Heart right ventricle (tissue), 16 donors: ENCODE measurements at places on chromosomes 16 and 17.

DNA sequence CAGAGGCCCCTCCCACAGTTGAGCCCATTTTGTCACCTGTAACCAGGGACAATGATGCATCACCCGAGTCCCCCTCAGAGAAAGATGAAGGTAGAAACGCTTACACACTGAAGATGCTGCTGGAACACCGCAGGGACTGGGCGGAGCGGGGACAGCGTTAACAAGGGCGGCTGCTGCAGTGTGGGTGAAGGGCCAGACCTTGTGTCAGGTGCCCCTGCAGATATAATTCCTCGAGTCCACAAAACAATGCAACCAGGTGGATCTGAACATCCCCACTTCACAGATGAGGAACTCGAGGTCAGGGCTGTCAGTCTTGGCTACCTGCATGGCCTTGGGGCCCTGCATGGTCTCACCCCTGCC lies 6.3 kb upstream of the MAPK7 start:
- DNase-seq = no peak

DNA sequence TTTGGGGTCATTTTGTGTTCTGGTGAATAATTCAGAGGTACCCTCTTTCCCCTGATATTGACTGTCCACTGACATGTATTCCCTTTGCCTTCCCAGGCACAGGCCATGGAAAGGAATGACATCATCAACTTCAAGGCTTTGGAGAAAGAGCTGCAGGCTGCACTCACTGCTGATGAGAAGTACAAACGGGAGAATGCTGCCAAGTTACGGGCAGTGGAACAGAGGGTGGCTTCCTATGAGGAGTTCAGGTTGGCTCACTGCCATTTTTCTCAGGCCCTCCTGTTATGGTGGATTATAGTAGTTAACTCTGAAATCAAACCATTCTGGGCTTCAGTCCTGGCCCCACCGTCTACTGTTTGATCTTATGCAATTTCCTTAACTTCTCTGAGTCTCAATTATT lies 1.6 kb upstream of the EFTUD2 start:
- DNase-seq = no peak

DNA sequence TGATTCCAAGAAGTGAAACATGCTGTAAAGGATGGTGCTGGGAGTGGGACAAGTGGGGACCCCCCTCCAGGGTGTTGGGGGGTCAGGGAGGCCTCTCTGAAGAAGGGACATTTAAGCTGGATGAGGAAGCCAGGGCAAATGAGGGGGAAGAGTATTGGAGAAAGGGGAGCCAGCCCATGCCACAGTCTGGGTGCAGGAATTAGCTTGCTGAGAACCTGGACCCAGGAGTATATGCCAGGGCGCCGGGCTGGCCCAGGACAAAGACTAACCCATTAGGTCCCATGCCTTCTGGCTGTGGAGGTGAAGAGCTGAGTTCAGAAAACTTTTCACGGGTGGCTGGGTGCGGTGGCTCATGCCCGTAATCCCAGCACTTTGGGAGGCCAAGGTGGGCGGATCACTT lies 45.6 kb upstream of the PIK3R6 start:
- DNase-seq = no peak

- DNase-seq = peak; percentile 38
Observed at GRCh38 chr16:24986512-24987303, 28.5 kb downstream of the ARHGAP17 start.

GRCh38 chr17:28726226-28726626 lies at the start of gene TLCD1:
TSS of gene TLCD1 (minus strand) at chr17:28726233. CDS start at chr17:28726097, 136 bp downstream.
- DNase-seq = peak; percentile 44

- DNase-seq = no peak
Observed at GRCh38 chr17:72053036-72053435, 67.8 kb upstream of the SOX9 start.

- no peak for DNase-seq
Observed at GRCh38 chr17:66738301-66738700, 96.6 kb upstream of the CACNG5 start.

DNA sequence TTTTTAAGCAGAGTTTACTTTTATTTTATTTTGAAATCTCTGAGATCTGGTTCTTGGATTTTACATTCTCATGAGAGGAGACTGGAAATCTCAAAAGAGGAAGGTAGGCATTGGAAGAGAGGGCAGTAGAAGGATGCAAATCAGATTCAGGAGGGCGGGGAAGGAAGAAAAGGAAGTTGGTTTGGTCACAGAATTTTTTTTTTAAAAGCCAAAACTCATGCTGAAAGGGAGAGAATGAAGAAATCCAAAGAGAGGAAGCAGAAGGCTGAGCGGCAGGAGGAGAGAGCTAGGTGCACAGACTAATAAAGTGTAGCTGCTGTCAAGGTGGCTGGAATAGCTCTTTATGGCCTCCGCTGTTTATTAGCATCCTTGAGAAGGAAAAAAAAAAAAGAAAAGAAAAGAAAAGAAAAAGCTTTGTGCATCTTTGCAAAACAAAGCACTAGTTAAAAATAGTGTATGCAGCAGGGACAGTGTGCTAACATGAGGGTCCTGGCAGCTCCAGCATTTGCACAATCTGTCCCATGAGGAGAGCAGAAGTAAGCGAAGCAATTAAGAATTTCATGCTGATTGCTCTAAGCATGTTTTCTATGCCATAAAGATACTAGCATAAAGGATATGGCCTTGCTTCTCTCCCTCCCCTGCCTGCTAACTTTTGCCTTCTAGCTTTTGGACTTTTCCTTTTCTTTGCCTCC lies 194.2 kb downstream of the ZFHX3 start:
- DNase-seq = no peak

DNA sequence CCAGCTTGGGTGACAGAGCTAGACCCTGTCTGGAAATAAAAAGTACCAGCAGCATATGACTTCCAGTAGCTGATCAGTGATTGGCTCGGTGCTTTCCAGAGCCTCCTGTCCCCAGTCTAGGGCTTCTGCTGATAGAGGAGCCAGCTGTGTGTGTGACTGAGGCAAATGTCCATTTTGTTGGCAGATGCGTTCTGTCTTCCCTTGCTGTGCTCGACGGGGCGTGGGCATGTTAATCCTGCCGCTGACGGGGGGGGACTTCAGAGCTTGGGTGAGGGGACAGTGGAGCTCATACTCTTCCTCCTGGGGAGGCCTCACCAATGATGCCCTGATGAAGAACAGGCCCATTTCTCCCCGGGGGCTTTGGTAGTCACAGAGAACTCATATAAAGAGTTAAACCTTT lies 14.6 kb downstream of the KCTD2 start:
- DNase-seq = no peak

- no peak for DNase-seq
Observed at GRCh38 chr17:56681561-56682266, 88.2 kb downstream of the NOG start.

- DNase-seq = no peak
Observed at GRCh38 chr17:8080208-8080798, 7.2 kb downstream of the ALOX12B start.

DNA sequence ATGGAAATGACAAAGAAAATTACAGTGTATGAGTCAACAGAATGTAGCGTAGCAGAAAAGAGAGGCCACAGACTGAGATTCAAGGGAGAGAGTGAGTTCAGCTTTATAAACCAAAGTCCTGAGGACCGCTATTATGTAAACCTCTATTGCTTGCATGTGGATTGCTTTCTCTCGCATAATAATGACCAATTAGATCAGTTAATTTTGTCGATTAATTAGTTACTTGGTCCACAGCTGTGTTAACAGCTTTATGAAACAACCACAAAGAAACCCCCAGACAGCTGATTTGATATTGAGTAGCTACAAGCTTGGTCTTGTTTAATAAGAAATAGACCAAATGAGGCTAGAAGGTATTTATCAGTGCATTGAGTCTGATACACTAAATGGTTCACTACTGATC lies 291.8 kb upstream of the ERCC4 start:
- DNase-seq = no peak

GRCh38 chr16:74724820-74725549 lies 24.3 kb upstream of the MLKL start:
- no peak for DNase-seq

DNA sequence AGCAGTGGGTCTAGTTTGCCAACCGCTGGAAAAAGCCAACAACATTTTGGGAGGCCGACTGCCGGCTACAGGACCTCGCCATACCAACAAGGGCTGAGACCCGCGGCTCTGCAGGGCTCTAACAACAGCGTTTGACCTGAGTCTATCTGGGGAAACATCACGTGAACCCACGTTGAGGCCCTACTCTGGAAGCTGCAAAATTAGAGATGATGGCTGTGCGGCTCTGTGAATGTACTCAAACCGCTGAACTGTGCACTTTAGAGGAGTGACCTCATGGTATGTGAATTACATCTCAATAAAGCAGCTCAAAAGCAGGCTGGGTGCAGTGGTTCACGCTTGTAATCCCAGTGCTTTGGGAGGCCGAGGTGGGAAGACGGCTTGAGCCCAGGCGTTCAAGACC lies 10.1 kb upstream of the CEP295NL start:
- no peak for DNase-seq
